ENCODE measurements at places on chromosomes 5 and 9.

GRCh38 chr9:97768746-97769145 is 71.6 kb upstream of the XPA start:
- no peak for DNase-seq

- DNase-seq: peak; percentile 68
Observed at GRCh38 chr9:135864447-135865049, 42.8 kb downstream of the CAMSAP1 start.

DNA sequence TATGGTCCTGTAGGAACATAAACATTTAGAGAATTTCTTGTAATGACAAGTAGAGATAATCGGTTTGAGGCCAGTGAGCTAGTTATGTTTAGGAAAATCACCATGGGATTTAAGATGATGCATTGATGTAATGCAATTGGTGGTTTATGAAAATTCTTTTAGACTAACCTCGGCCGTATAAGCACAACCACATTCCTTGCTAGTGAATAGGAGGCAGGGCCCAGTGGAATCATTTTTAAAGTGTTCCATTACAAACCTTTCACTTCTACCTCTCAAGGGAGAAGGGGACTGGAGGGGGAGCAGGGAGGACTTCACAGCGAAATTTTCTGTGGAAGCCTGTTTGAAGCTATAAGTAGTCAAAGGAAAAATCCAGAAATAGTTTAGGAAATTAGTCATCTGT is 71.8 kb upstream of the NFIL3 start:
- DNase-seq: no peak

DNA sequence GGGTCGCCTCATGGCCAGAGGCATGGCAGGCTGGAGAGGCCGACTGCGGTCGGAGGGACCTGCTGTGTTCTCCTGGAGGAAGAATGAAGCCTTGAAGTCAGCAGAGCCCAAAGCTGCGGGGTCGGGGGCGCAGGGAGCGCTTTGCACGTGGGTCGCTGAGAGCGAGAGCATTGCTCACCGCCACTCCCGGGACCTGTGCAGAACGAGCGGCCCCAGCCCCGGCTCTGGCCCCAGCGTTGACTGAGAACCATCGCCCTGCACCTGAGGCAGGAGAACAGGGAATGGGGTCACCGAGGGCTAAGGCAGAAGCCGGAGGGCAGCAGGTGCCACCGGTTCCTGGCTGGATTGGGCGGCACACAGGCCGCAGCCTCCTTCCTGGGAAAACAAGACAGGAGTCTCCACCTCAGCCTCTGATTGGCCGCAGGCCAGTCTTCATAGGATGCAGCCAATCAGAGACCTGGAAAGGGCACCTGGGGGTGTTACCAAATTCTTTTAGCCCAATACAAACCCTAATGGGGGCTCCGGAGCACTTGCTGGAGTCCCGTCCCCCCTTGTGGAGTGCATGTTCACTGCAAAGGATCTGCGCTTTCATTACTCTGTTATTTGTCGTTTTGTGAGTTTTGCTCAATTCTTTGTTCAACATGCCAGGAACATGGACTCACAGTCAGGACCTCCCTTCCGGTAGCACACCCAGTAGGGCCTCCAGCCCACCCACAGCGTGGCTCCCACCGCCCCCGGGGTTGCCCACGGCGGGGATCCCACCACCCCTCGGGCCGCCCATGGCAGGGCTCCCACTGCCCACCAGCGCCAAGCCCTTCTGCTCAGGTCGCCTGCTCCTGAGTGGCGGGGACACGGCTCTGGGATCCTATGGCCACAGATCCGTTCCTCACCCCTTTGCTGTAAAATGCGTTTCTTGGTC is 24.7 kb upstream of the SLC6A19 start:
- DNase-seq: no peak

DNA sequence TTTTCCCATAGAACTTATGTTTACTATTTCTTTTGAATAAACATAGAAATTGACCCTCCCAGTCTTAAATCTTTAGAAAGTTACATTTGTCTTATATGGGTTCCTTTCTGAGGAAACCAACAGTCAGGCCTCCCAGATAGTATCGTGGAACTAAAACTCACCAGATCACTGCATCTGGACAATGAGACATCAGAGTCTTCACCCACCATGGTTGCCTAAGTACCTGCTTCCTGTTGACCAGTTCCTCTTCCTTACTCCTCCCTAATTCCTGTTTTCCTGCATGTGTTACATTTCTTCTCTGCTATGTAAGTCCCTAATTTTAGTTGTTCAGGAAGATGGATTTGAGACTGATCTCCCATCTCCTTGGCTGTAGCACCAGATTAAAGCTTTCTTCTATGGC is 462.2 kb downstream of the DIRAS2 start:
- DNase-seq: no peak

- peak; percentile 62 for DNase-seq
Observed at GRCh38 chr9:89436963-89437625, 60.8 kb downstream of the SEMA4D start.

DNA sequence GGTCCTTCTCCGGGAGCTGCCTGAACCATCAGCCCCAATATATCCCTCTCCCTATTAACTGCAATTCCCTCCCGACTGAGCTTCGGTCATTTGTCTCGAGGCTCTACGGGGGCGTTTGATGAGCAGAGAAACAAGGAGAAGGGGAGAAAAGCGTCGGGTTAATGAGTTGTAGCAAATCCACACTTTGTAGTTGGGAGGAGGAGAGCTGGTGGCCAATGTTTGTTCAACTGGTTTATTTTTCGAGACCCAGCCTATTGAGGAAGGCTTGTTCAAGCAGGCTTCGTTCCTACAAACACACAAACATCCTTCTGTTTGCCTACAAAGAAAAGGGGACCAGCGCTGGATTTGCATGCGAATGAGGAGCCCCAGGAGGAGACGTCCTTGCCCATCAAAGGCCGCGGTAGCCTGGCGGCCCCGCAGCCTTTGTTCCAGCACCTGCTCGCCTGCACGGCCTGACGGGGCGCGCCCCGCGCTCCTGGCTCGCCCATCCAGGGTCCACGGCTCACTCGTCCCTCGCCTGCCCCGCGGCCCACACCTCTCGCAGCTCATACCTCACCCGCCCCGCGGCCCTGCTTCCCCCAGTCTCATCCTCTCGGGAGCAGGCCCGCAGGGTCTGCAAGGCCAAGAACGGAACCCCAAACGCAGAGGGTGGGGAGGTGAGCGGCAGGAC is 4.6 kb downstream of the FOXD1 start:
- DNase-seq: no peak

DNA sequence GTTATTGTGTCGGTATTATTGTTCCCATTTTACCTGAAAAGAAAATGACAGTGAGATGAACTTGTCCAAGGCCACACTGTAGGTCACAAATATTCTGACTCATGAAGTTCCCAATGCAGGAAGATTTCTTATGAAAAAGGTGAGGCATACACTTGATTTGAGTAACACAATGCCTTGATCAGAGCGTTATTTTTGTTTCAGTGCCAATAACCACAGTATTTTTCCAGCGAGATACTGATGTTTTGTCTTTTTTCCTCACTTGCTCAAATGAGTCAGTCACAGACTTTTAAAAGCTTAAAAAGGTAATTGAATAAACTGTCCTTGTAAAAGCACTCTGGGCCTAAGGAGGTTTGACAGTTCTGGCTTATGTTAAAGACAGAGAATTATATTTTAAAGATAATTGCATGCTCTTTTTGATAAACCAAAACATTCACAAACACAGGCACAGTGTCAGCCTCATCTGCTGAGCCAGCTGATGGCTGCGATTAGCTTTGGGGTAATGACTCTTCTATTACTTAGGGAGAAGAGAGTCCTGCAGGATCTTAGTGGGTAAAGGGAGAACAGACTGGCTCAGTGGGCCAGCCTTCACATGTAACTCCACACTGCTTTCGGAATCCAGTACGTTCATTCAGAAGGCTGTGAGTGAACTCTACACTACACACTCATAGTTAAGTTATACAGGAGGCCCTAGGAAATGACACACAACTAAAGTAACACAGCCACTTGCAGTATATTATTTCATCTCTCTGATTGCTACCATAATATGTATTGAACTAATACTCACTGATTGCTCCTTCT is 165.5 kb upstream of the CD180 start:
- no peak for DNase-seq

DNA sequence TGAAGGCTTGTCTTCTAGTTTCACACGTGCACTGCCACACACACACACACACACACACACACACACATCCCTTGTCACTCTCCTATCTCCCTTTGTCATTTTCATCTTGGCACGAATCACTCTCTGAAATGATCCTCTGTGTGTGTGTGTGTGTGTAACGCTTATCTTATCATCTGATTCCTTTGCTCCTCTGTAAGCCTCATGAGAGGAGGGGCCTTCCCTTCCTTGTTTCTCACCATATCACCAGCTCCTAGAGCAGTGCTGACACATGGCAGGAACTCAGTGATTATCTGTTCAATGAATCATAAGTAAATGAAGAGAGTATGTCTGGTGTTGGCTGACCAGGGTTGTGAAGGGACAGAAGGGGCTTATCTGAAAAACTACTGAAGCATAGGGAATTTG is 53.3 kb downstream of the PDE4D start:
- DNase-seq: no peak

DNA sequence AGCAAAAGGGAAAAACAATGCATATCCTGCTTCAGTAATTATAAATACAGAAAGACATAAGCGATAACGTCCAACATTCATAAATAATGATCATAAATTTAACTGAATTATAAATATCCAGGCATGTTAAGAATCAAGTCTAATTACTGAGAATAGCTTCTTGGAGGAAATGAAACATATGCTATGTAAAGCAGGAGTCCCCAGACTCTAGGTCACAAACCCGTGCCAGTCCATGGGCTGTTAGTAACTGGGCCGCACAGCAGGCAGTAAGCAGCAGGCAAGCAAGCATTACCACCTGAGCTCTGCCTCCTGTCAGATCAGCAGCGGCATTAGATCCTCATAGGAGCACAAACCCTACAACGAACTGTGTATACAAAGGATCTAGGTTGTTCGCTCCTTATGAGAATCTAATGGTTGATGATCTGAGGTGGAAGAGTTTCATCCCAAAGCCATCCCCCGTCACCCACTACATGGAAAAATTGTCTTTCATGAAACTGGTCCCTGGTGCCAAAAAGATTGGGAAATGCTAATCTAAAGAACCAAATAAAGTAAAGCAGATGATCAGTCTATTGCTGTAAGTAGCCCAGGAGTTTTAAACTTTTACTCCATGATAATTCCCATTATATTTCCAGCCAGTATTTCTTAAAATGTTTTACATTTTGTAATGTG is 50.4 kb downstream of the CERT1 start:
- DNase-seq: no peak
